ENCODE measurements at places on chromosomes 7 and 10.

DNA sequence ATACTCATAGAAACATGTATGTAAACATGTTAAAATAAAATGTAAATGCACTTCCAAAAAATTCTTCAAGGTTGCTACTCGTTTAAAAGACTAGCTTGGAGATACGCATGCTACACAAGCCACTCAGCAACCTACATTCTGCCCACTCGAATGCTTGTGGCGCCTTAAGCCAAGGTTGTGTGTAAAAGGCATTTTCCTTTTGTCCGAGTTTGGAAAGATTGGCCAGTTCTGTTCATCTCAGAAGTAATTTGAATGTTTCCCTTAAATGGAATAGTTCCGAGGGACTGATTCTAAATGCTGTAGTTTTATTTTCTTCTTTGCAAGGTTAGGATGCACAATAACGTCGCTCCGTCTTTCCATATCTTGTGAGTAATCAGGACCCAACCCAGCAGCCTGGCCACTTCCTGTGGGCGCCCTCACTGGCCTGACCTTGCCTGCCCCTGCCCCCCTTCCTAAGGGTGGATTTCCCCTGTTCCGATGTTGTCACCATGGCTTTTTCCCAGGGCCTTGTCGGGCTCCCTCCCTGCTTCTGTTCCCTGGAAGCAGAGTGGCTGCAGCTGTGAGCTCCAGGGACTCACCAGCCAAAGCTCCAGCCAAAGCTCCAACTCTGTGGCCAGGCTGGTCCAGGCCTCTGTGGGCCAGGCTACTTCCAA lies 70.6 kb downstream of the PTPRE start:
- DNase-seq = no peak

- DNase-seq = no peak
Measured at GRCh38 chr10:5546891-5547680, 22.3 kb downstream of the CALML3 start.

DNA sequence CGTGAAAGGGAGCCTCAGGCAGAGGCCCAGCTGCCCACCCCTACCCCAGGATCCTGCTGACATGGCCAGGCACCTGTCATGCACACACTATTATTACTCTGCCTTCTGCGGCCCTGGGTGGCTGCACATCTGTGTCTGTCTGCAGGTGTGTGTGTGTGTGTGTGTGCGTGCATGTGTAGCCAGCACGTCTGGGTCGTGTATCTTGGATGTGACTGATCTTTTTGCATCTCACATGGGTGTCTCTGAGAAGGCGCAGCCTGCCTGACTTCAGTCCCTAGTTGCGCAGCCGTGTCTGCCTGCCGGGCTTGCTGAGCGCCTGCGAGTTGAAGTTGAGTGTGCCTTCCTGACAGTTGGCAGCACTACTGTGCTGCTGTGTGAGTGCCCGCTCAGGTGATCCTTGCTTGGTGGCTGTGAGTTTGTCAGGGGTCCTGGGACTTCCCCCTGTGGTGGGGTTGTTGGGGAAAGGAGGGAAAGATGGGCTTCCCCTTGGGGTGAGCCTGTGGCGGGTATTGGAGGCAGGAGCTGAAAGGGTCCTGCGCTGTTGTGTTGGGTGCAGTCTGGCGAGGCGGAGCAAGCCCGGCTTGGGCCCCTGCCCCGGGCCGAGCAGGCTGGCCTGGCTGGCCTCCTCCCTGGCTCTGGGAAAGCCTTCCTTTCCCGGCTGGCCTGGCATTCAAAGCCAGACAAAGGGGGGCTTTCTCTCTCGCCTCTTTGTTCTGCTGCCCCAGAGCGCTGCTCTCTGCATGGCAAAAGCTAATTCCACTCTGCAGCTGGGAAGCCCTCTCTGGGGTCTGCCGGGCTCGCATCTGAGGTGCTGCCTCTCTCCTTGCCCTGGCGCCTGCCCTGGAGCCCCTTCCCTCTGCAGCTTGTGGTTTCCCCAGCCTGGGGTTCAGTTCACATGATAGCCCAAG lies 4.9 kb downstream of the TRIM8 start:
- no peak for DNase-seq

- no peak for DNase-seq
Measured at GRCh38 chr10:24465891-24466818, 257.2 kb downstream of the KIAA1217 start.

DNA sequence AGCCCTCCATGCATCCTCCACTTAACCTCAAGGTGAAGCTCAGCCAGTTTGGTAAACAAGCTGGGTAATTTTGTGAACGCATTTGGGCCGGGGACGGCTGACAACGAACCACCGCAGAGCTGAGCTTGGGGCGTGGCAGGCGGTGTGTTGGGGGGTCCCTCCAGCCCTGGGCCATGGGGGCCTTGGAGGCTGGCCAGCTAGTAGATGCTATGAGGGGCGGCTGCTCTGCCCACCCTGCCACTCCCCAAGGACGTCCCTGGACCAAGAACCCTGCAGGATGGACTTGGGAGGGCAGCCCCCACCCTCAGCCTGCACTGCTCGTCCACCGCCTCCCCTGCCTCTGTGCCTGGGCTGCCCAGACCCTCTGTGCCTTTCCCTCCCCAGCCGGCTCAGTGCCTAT lies 12.0 kb upstream of the SCART1 start:
- no peak for DNase-seq

- no peak for DNase-seq
Measured at GRCh38 chr10:32163762-32164148, 107.5 kb upstream of the KIF5B start.

DNA sequence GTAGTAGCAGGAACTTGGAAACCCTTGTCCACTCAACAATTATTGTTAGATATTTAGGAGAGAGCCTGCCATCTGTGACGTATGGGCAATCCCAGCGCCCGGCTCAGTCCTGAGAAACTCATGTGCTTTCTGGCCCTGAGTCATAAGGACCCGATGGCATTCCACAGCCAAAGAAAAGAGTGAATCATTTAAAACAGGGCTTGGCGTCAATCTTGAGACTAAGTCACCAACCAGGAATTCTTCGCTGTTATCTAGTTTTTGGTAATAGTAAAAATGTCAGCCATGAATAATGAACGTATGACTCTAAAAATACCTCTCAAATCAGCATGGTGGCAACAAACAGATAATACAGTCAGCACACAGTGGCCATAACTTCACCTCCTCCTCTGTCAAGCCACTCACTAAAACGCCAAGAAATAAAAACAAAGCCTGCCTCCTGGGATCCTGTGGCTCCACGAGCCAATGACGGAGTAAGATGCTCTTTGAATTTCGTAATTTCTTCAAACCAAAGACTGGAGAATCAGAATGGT lies 140.8 kb downstream of the ADAM12 start:
- DNase-seq = no peak

- no peak for DNase-seq
Measured at GRCh38 chr7:40288827-40289226, 154.0 kb downstream of the SUGCT start.

DNA sequence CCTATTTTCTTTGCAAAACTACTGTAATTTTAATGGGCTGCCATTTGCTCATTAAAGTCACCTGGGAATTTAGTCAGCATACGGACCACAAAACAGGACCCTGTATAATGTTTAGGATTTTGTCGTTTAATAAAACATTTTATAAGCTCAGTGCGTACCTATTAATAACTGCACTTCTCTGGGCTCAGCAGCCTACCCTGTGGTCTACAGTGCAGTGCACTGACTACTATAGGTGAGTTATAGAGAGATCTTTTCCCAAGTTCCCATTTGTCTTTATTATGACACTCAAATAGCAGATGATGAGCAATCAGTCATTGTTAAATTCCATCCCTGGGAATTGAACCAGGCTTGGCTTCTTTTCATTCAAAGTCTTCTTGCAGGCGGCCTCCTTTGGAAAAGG lies 433.4 kb upstream of the NFE2L3 start:
- no peak for DNase-seq

DNA sequence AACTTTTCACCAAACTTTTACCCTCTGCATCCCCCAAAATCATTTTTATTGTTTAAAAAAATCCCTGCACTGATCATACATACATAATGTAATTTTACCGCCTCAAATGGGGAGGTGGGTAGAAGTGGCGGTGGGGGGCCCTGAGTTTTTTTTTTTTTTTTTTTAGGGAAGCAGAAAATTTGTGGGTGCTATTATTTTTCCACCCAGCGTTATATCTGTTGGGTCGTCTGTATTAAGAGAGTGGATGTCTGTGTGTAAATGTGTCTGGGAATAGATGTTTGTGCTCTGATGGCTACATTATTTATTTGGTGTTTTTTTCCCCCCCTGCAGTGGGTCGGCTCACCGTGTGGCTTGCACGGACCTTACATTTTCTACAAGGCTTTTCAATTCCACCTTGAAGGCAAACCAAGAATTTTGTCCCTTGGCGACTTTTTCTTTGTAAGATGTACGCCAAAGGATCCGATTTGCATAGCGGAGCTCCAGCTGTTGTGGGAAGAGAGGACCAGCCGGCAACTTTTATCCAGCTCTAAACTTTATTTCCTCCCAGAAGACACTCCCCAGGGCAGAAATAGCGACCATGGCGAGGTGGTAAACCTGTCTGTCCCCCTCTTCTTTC lies 438 bp downstream of the ARID5B start:
- DNase-seq = no peak

DNA sequence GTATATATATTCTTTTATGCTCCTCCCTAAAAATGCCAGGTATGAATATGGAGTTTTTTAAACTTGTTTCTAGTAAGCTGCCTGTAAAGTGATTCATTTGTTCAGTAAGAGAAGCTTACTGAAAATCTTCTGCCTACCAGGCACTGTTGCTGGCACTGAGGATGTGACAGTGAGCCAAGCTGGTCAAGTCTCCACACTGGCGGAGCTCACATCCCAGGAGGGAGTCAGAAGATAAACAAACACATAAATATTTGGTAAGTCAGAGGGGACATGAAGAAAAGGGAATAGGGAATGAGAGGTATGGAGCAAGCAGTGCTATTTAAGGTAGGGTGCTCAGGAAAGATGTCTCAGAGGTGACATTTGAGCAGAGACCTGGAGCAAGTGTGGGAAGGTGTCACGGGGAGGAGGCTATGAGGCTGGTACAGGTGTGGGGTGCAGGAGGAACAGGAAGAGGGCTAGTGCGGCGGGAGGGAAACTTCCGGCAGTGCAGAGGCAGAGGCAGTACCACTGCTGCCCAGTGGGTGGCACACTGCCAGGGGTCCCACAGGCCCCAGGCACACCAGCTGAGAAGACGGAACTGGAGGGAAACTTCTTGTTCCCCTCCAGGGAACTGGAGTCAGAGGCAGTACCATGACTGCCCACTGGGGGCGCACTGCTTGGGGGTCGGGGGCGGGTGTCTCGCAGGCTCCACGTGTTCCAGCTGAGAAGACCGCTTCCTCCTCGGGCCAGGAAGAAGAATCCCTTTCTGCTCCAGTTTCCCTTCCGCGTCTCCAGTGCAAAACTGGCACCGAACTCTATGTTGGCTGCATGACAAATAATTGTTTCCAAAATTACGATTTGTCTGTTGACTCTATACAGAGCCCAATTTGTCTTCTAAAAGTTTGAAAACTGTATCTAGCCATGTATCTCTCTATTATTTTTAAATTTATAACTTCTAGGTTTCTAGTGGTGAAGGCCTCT lies 161.0 kb downstream of the TEX36 start:
- DNase-seq = no peak

GRCh38 chr10:8462565-8462964 lies 408.1 kb downstream of the GATA3 start:
- DNase-seq = no peak

DNA sequence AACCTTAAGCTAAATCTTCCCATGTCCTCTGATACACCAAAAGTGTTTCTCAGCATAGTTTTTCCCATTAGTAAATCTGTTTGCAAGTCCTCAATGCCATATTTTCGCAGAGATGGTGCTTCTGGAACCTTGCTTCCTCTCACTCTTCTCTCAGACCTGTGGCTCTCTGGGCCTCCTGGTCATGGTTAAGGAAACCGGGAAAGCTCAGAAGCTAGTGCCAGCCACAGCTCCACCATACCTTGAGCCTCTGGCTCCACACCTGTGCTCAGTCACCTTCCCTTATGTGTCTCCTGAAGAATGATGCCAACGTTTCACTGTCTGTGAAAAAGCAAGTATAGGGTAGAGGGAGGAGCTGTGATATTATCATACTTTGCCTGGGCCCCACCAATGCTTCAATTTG lies 149.6 kb downstream of the CYP26A1 start:
- DNase-seq = no peak

DNA sequence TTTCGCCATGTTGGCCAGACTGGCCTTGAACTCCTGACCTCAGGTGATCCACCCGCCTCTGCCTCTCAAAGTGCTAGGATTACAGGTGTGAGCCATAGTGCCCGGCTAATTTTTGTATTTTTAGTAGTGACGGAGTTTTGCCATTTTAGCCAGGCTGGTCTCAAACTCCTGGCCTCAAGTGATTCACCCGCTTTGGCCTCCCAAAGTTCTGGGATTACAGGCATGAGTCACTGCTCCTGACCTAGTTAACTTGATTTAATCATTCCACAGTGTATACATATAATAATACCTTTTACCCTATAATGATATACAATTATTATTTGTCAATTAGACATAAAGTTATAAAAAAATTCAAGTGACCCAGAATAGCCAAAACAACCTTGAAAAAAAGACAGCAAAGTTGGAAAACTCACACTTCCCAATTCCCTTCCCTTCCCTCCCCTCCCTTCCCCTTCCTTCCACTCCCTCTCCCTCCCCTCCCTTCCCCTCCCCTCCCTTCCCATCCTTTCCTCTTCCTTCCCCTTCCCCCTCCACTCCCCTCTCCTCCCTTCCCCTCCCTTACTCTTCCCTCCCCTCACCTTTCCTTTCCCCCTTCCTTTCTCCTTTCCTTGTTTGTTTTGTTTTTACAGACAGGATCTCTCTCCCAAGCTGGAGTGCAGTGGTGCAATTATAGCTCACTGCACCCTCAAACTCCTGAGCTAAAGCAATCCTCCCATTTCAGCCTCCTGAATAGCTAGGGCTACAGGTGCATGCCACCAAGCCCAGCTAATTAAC lies 14.8 kb upstream of the ZMIZ2 start:
- no peak for DNase-seq

GRCh38 chr7:19116121-19117090 lies 1.0 kb downstream of the TWIST1 start:
- DNase-seq = no peak

- no peak for DNase-seq
Measured at GRCh38 chr7:30209951-30210350, 74.4 kb upstream of the ZNRF2 start.

DNA sequence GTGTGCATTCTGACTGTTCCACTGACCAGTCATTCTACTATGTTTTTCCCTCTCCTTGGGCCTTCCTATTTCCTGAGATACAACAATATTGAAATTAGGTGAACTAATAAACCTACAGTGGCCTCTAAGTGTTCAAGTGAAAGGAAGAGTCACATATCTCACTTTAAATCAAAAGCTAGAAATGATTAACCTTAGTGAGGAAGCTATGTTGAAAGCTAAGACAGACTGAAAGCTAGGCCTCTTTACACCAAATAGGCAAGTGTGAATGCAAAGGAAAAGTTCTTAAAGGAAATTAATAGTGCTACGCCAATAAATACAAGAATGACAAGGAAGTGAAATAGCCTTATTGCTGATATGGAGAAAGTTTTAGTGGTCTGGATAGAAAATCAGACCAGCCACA lies 5.7 kb upstream of the DYNC1I1 start:
- DNase-seq = no peak

- no peak for DNase-seq
Measured at GRCh38 chr10:127918572-127918971, 11.7 kb downstream of the PTPRE start.

DNA sequence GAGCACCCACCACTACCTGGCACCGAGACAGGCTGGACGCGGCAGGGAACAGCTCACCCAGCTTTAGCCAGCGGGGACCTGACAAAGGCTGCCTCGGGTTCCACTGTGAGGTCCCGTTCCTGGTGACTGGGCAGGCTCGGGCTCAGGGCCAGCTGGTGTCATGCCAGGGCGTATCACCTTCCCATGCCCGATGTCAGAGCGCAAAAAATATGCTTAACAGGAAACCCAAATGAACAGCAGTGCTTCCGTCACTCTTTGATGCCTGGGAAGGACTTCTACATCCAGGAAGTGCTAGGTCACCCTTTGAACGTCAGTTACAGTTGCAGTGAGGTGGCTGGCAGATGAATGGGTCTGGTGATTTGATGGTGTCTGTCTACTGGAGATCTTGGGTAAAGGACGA lies 106.0 kb downstream of the ADARB2 start:
- no peak for DNase-seq
